ENCODE measurements at places on chromosomes 2 and 18.

- no peak for DNase-seq
These were observed 152.8 kb upstream of the MAP3K20 start for GRCh38 chr2:172922815-172923214.

- DNase-seq, result no peak
These were observed 570.7 kb downstream of the EPHA4 start for GRCh38 chr2:221001381-221001801.

DNA sequence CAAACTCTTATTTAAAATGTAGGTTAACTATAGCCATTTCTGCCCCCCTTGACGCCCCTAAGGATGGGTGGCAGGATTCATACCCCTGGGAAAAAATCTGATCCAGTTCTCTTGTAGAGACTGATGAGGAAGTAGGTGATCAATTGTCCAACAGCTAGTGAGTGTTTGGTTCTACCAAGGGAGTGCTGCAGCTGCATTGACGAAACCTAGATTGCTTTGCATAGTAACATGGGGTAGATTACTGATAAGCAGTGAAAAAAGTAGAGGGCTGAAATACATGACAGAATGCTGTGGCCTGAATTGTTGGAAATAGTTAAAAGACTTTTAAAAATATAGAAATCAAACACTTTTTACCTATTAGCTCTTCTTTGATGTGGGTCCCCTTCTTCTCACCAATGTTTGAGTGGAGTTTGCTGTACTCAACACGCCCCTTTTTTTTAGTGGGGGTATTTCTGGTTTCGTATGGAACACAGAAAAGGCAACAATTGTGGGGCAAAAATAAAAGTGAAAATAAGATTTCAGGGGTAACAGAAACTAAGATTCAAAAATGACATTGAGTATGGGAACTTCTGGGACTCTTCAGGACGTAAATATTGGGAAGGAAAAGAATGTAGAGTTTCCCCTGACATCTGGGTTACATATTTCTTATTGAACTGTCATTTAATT, 66.2 kb downstream of the MAIP1 start:
- DNase-seq, result no peak

DNA sequence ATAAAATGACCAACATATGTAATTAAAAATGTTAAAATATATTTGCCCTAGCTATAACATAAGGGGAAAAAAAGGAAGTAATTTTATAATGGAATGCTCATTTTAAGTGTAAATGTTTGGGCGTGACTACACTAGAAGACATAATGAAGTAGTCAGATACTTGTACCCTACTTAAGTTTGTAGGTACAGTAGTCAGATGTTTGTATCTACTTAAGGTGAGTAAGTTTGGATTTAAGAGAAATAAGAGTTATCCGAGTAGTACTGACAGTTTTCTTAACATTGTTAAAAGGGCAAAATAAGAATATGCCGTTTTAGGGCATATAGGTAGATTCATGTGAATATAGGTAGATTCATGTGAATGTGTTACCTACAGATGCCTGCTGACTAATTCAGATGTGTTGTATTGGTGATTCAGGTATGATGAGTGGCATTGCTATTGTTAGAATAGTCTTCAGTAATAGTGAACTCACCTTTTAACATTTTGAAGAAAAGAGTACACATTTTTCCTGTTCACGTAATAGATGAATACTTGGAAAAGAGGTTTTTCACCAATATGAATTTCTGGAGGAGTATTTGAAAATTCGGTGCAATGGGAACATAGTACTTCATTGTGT, 14.9 kb downstream of the VAPA start:
- no peak for DNase-seq

DNA sequence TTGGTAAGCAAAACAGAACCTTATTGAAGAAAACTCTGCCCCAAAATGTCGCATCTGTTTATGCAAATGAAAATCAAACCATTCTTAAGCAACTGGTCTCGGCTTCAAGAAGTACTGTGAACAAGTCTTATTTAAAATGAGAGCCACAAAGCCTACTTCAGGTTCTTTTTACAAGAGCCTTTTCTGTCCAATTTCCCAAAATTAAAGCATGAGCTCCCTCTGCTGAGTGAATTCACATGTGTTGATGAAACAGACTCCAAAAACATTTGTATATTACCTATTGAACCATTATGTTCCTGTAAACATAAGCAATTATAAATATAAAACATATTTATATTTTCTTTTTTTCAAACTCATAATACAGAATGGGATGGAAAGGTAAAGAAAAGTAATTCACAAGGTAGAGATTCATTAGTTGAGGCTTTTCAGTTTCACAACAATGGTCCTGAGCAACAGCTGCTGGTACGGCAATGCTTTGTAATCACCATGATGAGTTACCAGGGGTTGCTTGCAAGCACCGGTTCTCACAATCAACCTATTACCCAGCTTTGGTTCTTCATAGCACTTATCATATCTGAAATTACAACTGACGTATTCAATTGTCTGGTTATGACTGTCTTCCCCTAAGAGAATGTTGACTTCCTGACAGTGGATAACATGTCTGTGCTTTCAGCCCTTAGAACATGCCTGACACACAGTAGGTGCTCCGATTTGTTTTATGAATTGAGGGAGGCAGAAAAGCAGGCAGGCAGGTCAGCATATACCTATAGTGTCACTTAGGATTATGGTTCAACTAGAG, 108.4 kb upstream of the BZW1 start:
- peak; percentile 76 for DNase-seq

- no peak for DNase-seq
These were observed 118.0 kb downstream of the RAB3GAP1 start for GRCh38 chr2:135169900-135170753.

- DNase-seq, result no peak
These were observed 511 bp upstream of the ANKMY1 start for GRCh38 chr2:240558236-240558761.

GRCh38 chr2:59912042-59912441, 641.4 kb downstream of the BCL11A start:
- DNase-seq, result no peak

DNA sequence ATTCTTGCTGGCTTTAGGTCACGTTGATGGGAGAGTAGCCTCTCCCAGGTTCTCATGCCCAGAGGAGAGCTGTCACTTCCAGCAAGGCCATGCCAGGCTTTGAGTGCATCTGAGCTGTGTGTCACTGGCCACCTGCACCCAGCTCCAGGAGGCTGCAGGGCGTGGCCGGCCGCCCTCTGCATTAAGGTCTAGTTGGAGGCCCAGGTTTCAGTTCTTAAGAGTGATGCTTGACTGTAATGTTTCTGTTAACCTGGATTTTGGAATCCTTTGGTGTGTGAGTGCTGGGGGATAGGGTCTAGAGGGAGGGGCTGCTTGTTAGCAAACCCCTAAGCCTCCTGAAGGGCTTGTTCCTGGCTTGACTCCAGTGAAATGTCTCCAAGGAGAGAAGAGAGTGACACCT, 140.1 kb downstream of the ACOXL start:
- DNase-seq, result no peak

DNA sequence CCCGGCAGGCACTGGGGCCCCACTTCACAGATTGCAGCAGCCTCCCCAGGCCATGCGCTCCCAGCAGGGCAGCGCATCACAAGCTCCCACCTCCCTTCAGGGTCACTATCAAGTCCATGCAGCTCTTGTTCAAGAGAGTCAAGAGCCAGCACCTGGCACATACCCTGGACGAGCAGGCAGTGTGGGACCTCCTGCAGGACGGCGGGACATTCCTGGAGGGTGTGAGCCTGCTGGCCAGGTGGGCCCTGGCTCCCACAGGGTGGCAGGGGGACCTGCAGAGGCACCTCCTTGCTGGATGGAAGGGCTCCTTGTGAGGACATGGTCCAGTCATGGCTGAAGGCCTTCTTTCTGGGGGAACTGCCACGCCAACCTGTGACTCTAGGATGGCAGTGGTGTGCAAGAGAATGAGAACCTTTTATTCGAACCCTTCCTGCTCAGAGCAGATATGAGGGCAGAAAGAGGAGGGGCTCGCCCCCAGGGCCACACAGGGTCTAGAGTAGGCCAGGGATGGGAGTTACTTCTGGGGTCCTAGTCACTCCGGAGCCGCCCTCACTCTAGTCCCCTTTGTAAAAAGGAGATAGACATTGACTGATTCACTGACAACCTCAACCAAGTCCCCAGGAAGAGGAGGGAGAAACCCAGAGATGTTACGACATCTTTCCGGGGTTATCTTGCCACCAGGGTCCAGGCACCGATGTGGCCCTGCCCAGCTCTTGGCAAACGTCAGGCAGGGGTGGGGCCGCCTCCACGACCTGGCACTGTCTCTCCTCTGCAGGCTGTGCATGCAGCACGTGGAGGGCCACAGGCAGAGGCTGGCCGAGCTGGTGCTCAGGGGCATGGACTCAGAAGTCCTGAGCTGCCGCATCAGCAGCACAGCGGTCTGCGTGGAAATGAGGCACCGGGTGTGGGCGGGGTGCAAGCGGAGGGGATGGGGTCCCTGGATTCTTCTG, 31.3 kb downstream of the HJURP start:
- DNase-seq, result no peak

- DNase-seq, result peak; percentile 9
These were observed 263.3 kb upstream of the PKDCC start for GRCh38 chr2:41784496-41784895.

DNA sequence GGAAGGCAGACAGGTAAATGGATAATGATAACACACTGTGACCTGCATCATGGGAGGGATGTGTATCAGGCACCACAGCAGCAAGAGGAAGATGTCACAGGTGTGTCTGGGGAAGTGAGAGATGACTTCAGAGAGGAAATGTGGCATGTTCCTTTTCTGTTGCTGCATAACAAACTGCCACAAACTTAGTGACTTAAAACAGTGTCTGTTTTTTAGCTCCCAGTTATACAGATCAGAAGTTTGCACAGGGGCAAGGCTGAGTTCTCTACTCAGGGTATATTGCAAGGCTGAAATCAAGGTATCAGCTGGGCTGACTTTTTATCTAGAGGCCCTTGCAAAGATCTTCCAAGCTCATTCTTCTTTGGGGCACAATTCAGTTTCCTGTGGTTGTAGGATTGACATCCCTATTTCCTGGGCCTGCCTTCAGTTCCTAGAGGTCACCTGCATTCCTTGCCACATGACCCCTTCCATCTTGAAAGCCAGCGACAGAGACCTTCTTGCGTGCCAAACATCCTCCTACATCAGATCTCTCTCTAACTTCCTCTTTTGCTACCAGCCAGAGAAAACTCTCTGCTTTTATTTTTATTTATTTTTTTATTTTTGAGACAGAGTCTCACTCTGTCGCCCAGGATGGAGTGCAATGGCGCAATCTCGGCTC, 2.1 kb upstream of the MAP3K2 start:
- DNase-seq, result peak; percentile 51

- DNase-seq, result peak; percentile 70
These were observed 142.7 kb upstream of the CREB1 start for GRCh38 chr2:207387001-207387571.

GRCh38 chr2:154264024-154264423, 392.3 kb downstream of the GALNT13 start:
- no peak for DNase-seq

GRCh38 chr2:5497874-5498273, 194.3 kb upstream of the SOX11 start:
- no peak for DNase-seq

DNA sequence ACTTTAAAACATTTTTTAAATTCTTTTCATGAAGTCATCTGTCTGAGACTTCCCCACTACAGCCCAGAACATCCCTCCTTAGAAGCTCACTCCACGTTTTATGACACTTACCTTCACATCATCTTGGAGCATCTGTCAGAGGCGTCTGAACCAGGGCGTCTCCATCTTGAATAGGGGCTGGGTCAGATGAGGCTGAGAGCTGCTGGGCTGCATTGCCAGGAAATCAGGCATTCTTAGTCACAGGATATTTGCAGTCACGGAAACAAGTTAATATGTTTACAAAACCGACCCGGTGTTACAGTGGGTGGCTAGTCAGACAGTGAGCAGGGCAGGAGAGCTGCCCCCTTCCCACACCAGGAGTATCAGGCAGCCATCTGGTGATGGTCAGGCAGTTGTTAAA, 456.5 kb downstream of the FBXO15 start:
- no peak for DNase-seq

DNA sequence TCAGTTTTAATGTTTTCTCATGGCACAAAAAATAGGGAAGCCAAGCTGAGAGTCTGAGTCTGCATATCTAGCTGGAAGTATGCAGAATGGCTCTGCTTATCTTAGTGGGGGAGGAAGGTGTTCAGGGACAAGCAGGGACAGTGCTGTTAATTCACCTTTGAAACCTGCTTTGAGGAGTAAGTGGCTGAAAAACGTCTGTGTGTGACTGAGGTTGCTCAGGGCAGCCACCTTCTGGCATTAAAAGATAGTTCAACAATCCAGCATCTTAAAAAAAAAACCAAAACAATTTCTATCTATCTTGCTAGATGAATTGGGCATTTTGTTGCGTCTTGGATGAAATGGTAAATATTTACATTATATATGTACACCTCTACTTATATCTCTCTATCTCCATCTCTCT, 2.0 kb upstream of the TRPM8 start:
- no peak for DNase-seq

DNA sequence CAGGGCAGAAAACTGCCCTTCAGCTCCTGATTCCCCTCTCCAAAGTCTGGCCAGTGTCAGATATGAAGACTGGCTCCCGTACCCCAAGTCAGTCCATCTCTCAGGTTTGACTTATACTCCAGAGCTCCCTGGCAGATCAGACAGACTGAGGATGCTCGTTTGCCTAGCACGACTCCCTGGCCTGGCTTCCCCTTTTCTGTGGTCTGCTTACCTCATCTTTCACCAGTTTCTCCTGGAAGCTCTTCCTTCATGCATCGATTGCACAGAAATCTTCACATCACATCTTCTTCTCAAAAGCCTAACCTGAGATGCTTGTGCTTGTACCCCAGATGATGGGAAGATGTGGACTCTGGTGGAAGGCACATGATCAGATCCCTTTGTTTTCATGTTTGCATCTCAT, 387.9 kb upstream of the POU3F3 start:
- DNase-seq, result no peak
